Stimulated activated CD8-positive, alpha-beta memory T cell treated with anti-CD3 and anti-CD28 coated beads, Interleukin-7, amount 100 ng/mL, for 1 hour (primary cell): ENCODE measurements at places on chromosomes 11 and 22.

GRCh38 chr11:106087815-106088435, 10.5 kb downstream of the AASDHPPT start:
- no peak for DNase-seq

GRCh38 chr11:2201542-2201941, 29.9 kb upstream of the TH start:
- DNase-seq, result no peak

DNA sequence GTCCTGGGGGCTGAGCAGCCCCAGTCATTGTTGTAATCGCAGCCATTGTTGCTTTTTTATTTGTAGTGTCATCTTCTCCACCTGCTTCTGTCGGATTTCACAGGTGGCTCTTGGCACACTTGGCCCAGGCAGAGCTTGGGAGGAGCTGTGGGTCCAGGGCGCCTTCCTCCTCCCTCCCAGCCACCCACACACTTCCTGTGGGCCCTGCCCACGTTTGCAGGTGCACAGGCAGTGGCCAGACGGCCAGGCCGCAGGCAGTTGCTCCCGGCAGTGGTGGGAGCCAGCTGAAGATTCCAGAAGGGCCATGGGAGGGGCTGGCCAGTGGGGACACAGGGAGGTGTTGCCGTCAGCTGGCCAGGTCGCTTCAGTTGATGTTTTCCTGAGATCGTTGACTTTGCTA, 1191.9 kb downstream of the BRD1 start:
- DNase-seq, result no peak

GRCh38 chr11:61357233-61357893, 4.3 kb downstream of the CYB561A3 start:
- no peak for DNase-seq

- DNase-seq, result no peak
Observed at GRCh38 chr11:22520521-22520920, 105.1 kb downstream of the FANCF start.

GRCh38 chr11:10868352-10868751, 10.5 kb upstream of the ZBED5 start:
- no peak for DNase-seq

- DNase-seq, result no peak
Observed at GRCh38 chr11:27008811-27009535, 15.1 kb downstream of the FIBIN start.

- no peak for DNase-seq
Observed at GRCh38 chr11:115234794-115235193, 269.4 kb downstream of the CADM1 start.

- no peak for DNase-seq
Observed at GRCh38 chr22:38129021-38129420, 18.5 kb upstream of the BAIAP2L2 start.

DNA sequence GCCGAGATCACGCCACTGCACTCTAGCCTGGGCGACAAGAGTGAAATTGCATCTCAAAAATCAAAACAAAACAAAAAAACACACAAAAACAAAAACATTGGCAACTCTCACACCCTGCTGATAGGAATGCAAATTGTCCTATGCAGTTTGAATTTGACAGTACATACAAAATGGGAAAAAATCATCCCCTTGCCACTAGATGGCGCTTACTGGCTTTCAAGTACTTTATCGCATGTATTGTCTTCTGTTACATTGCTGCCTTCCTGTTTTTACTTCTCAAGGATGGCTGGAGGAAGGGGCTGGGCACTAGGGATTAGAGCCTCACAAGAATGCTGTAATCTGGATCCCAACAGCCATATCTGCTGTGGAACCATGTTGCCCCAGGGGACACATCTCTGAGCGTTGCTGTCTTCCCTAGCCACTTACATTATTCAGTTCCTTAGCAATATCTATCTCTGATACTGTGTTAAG, 59.4 kb upstream of the A4GALT start:
- no peak for DNase-seq

DNA sequence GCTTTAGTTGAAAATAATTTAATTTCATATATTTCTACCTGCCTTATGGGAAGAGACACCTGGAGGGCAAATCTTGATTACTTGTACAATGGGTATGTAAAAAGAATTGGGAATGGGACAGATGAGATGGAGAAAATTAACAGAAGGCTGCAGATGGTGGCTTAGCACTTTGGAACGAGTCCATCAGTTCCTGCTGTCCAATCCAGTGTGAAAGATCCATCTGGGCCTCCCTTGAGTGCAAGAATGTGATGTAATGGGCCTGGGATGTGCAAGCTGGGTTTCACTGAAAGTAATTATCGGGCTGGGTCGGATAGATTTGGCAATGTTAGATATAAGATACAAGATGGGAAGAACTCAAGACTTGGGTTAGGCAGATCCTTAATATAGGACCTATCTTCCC, 42.0 kb downstream of the CECR2 start:
- DNase-seq, result no peak

GRCh38 chr22:49491221-49491635, 336.4 kb downstream of the BRD1 start:
- no peak for DNase-seq

DNA sequence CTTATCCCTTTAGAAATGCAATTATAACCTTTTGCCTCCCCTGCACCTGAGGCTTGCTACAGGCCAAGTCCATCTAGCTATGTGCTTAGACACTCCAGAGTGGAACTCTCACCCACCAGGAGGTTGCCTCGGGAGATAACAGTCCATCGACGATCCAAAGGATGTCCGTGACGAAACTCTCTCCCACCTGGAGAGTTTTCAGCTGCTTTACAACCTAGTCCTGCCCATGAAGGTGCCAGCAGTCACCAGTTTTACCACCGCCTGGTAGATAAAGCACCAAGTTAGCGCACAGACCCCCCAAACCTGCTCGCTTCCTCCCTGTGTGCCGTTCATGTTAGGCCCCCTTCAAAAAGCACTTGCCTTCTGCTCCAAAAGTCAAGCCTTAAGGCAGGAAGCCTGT, 53.1 kb upstream of the SHISAL1 start:
- no peak for DNase-seq

- no peak for DNase-seq
Observed at GRCh38 chr22:46795845-46796565, 33.6 kb downstream of the TBC1D22A start.

DNA sequence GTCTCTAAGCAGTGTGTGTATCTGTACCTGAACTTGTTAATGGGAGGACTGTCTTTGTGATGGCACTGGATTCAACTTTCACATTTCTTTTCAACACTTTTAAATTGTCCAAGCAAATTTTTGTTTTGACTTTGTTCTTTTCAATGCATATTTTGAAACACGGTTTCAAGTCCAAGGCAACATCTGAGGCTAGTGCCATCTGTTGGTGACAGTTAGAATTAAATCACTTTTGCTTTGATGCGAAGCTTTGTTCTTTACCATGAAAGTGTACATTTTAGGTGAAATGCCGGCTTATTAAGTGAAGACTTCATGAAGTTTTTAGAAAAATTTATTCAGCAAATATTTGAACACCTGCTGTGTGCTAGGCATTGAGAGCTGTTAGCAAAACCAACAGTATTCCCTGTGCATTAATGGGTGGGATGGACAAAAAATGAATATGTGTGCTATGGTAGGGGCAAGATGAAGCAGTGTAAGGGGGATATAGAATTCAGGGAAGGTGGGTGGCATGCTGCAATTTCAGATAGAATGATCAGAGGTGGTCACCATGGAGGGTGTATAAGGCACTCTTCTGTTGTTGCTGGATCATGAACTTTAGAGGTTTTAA, 70.2 kb downstream of the DDX10 start:
- DNase-seq, result no peak

DNA sequence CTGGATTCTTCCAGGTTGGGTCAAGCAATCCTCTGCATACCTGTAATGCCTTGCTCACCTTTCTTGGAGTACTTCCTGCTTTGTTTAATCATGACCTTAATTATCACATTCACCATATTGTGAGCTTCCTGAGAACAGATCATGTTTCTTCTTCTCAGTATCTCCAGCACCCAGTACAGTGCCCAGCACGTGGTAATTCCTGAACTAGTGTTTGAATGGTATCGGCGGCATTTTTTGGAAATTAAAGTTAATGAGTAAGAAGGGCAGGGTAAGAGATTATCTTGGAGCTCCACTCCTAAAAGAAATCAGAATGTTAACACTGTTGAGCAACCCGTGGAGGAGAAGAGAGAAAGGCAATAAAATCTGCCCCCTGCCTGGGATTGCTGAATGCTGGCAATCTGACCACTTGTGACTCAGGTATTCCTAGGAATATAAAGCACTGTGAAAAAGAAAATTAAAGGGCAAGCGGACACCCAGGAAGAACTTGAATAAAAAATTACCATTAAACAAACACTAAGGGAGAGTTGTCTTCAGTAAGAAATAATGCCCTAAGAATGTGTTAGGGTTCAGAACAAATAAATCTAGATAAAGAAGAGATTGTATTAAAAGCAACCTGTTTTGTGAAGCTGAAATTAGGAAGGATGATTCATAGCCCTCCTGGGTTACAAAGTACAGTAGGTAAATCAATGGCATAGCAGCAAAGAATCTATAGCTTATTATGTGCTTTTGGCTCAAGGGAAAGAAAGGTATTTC, 92.9 kb downstream of the PDHX start:
- no peak for DNase-seq

DNA sequence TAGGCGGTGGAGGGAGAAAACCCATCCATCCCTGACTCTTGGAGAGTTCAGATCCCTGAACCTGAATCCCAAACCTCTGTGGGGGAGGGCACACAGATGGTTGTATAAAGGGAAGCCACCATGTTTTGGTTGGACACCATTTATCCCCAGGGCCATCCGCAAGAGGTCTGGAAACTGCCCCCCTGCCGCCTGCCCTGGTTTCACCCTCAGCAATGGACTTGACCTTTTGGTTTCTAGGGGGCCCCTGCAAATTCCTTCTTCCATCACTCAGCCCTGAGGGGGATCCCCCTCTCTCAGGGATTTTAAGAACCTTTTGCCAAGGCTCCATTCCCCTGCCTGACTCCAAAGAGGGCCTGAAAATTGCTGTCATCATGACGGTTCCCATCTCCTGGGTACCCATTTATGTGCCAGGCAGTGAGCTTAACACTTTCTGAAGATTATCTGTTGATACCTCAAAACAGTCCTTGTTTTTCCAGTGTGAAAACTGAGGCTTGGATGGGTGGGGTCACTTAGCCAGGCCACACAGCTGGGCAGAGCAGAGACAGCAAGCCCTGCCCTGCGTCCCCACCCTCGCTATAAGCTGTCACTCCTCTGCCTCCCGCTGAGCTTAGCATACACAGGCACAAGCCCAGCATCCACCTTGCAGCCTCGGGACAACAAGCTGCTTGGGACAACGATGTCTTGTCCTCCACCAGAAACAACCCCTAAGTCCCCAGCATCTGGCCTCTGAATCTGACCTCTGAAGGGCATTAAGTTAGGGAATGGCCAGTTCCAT, 33.2 kb upstream of the CRYBB3 start:
- DNase-seq, result no peak

GRCh38 chr11:72925656-72926055, 111.4 kb downstream of the ATG16L2 start:
- no peak for DNase-seq

DNA sequence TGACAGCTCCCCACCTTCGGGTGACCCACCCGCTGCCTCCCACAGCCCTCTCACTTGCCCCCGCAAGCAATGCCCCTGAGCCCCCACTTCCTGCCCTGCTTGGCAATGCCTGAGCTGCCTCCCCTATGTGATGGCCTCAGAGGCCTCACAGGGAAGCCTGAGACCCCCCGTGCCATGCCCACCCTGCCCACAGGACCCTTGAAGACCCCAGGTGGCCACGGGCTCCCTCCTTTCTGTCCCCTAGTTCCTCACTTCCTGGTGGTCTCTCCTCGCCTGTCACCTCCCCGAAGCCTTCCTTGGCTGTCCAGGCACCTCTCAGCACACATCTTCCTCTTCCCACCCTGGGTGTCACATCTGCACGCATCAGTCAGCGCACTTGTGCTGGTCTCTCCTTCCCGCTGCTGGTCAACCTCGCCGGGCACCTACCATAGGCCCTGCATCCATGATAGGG, 90.5 kb downstream of the BRD1 start:
- DNase-seq, result no peak

DNA sequence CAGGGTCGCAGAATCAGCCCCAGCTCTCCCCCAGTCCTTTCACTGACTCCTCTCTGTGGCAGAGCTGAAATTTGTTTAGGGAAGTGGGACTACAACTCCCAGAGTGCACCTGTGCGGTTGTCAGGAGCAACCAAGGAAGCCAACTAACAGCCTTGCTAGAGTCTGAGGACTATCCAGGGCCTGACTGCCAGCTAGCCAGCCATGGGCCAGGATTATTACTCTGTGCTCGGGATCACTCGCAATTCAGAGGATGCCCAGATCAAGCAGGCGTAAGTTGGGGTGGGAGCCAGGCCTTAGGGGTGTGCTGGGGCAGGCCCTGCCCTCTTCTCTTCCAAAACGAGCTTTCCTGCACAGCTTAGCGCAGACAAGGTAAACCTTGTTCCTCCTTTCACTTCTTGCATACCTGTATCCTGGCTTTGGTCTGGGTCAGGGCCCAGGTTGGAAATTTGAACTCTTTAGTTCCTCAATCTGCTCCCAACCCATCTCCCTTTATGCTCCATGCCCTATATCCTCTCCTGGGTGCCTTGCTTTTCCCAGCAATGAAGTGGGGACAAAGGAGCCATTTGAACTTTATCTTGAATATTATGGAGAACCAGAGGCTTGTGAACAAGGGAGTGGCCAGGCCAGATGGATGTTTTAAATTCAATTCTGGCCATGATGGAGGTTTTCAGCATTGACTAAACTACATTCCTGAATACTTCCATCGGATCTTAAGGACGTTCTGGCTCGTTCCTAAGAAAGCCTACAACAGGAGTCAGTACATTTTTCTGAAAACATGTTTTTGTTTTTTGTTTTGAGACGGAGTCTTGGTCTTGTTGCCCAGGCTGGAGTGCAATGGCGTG, at the start of gene DNAJB13:
TSS of gene DNAJB13 (plus strand) at position 158 of the 842 bp plus-strand sequence. CDS start at position 202, 44 bp downstream.
- no peak for DNase-seq
